AG04450 (cell line): ENCODE measurements at places on chromosomes 3 and 15. TPM values are rescaled to one million over a fixed set of nuclear protein-coding genes. Genes with fewer than 3 reads are reported as not detected.

DNA sequence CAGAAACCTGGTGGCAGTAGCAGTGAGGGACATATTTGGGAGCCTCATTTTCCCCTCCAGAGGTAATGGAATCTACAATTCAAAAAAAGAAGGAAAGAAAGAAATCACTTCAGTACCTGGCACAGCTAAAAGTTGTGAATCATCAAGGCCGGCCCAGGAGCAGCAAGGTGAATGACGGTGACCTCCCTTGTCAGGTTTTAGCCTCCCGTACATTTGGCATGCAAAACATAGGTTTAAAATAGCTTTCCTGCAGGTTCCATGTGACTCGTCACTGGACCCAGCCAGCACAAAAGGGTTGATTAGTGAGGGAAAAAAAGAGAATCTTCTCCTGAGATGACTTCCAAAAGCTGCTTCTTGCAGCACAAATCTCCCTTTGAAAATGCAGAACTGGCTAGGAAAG, 394.2 kb downstream of the LSAMP start:
- no peak for DNase-seq

DNA sequence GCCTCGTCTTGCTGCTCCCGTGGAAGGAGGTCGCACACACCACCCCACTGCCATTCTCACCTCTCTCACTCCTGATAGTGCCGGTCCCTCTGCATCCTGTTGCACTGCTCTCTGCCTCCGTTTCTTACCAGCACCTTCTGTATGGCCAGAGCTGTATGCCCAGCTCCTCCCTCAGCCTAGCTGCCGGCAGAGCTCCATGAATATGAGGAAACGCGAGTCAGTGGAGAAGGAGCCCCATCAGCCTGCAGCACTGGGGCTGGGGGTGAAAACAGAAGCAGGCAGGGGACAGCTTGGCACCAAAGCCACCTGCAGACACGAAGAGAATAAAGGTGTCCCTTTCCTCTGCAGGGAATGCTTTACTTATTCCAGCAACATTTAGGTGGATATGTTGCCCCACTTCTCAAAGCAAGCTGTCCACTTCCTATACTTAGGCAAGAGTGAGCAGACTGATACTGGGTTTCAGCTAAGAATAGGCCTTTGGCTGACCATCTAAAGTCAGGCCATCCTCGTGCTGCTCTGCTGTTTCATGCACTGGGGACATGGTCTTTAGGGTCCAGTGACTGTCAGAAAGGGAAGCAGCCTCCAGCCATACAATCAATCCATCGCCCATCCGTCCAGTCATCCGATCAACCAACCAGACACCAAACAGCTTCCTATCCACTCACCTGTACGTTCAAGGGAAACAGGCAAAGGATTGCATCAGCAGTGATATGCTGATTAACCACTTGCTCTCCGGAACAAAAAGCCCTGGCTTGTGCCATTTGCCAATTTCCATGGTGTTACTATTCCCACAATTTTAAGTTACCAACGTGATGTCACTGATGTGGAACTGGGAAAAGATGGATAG, 222.7 kb downstream of the XXYLT1 start:
- DNase-seq, result no peak

GRCh38 chr3:172447611-172448579, at the start of gene GHSR:
Gene GHSR (minus strand): TSS chr3:172448456. CDS start chr3:172448413, 43 bp downstream.
- DNase-seq, result no peak

GRCh38 chr15:58731756-58732535, 17.6 kb downstream of the ADAM10 start:
- DNase-seq, result no peak

DNA sequence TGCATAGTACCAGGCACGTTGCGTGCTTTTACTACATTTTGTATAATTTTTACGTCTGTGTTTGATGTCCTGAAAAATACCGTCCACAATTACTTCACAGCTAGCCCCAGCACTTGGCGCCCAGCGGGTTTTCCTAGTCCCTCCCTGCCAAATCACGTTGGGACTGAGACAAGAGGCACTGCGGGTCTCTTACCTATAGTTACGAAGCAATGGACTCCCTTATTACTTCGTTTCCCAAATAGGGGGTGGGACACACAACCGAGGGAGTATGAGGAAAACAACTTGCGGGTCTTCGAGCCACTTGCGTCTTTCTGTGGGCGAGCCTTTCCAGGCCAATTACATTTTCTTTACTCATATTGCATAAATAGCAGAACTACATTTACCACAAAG, 620 bp upstream of the CMSS1 start:
- no peak for DNase-seq

GRCh38 chr3:79937567-79937966, 169.8 kb upstream of the ROBO1 start:
- DNase-seq, result no peak

GRCh38 chr15:43955140-43955539, 128.3 kb downstream of the WDR76 start:
- DNase-seq, result no peak

GRCh38 chr3:11924518-11924917, 77.8 kb upstream of the TAMM41 start:
- DNase-seq, result no peak

DNA sequence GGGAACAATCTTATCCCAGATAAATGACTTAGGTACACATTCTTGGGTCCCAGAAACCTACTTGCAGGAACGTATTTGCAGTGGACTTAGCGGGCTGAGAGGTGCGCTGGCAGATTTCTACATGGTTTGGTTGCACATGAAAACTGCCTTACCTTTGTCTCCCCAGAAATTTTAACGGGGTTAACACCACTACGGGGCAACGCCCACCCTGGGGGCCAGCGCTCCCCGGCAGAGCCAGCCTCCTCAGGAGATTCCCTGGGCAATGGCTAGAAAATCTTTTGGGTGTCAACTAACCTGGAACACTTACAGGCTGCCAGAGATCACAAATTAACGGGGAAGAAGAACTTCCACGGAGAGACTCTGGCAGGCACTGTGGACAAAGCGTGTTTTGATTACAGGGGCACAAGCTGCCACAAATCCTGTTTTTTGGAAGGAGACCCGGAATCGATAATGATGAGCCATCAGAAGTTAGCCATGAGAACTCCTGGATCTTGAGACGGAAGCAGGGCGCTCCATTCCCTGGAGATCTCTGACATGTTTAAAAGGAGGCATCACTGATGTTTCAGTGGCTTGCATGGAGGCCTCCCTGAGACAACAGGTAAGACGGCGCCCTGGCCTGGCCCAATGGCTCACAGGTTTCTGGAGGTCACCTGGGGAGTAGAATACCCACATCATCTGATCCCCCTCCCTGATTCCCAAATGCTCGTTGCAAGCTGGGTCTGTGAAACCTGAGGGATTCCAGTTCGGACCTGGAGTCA, 288.9 kb downstream of the ADAMTS17 start:
- no peak for DNase-seq

GRCh38 chr3:127848131-127849129, 26.1 kb upstream of the MGLL start:
- DNase-seq, result no peak

The GJD2 gene
- not detected in 2 replicates for polyA plus RNA-seq

The MYL3 gene
- polyA plus RNA-seq, result not detected in 2 replicates

The ZNF662 gene
- 1.3 TPM in 2 replicates for polyA plus RNA-seq
